ENCODE measurements at places on chromosomes 13 and 19. TPM values are rescaled to one million over a fixed set of nuclear protein-coding genes. Genes with fewer than 3 reads are reported as not detected.

The PDS5B gene
- 80.1 TPM for total RNA-seq

The TRIP10 gene
- 131 TPM for total RNA-seq

The IGFL1 gene
- not detected for total RNA-seq

The SIGLEC5 gene
- total RNA-seq = not detected

The ZNF829 gene
- total RNA-seq = 4.1 TPM

The IL17D gene
- total RNA-seq = 4.9 TPM

The ETV2 gene
- total RNA-seq = 1.2 TPM

The PRR19 gene
- 0.45 TPM for total RNA-seq

The PAF1 gene
- 38.7 TPM for total RNA-seq

The FGF22 gene
- total RNA-seq = 3.2 TPM
